ENCODE measurements at places on chromosomes 7 and 10.

- no peak for DNase-seq
Measured at GRCh38 chr7:148306759-148307158, 283.8 kb upstream of the C7orf33 start.

GRCh38 chr7:101216001-101216859 is 1.2 kb downstream of the PLOD3 start:
- DNase-seq: no peak

DNA sequence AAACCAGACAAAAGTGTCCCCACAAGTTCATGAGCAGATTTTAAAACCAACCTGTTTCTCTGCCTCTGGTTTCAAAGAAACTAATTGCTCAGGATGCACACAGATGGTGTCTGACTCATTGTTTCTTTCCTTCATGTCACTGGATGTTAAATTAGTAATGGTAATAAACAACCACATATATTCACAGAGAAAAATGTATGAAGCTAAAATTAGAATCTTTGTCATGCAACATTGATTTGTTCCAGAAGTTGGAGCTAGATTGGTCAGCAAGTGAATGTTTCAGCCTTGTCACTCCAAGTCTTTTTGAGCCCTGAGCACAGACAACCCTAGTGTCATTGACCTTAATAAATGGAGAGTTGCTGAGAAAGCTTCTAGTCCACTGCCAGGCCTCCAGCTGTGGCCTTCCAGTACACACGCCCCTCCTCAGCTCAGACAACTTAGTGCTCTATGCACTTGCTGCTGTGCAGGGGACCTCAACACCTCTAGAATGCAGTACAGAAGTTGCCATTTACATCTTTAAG is 175.9 kb downstream of the CCDC71L start:
- DNase-seq: no peak

DNA sequence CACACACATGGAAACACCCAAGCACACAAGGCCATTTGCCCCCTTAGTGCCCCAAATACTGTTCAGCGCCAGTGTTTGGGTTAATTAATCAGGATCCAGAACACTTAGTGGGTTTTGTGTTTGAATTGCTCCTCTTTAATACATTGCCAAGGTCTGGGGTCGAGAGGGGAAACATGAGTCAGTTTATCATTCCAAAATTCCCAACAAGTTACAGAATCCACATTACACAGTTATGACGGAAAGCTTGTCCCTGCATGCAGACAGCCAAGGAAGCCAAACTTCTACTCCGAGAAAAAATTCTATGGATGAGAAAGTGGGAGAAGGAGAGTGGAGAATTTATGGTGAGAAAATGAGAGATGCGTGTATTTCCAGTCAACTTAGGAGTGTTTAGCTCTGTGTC is 189.0 kb downstream of the NPSR1 start:
- no peak for DNase-seq

GRCh38 chr10:7960108-7960507 is 94.4 kb upstream of the GATA3 start:
- DNase-seq: no peak

- no peak for DNase-seq
Measured at GRCh38 chr7:47587351-47587750, 5.4 kb upstream of the TNS3 start.

DNA sequence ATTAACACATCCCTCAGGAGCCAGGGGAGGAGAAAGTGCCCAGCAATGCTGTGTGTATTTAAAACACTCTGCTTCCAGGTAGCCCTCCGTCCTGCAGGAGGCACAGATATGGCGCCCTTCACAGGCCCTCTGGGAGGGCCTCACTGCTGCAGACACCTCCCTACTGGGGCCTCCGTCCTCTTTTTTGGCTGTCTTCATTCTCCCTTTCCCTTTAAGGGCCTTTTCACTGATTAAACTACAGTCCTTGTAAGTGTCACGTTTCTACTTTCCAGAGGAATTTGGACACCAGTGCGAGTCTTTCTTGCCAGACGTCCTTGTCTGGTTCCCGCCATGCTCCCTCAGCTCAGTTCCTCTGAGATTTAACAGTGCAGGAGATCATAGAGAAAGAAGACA is 39.7 kb upstream of the MKRN1 start:
- no peak for DNase-seq

GRCh38 chr10:104664205-104664604 is 23.1 kb downstream of the SORCS3 start:
- DNase-seq: no peak

- peak; percentile 81 for DNase-seq
Measured at GRCh38 chr10:60908031-60908430, 36.0 kb downstream of the RHOBTB1 start.

- DNase-seq: no peak
Measured at GRCh38 chr7:29071203-29071874, 75.0 kb downstream of the CPVL start.

- DNase-seq: no peak
Measured at GRCh38 chr10:97510686-97511085, 12.0 kb downstream of the UBTD1 start.

DNA sequence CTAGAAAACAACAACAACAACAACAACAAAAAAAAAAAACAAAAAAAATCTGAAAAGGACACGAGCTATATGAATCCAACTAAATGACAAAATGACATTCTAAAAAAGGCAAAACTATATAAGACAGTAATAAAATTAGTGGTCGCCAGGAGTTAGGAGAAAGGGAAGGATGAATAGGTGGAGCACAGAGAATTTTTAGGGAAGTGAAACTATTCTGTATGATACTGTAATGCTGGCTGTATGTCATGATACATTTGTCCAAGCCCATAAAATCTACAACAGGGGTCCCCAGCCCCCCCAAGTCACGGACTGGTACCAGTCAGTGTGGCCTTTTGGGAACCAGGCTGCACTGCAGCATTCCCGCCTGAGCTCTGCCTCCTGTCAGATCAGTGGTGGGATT is 2.8 kb upstream of the PUS7 start:
- DNase-seq: no peak

- DNase-seq: no peak
Measured at GRCh38 chr10:82206831-82207230, 331.8 kb downstream of the NRG3 start.

DNA sequence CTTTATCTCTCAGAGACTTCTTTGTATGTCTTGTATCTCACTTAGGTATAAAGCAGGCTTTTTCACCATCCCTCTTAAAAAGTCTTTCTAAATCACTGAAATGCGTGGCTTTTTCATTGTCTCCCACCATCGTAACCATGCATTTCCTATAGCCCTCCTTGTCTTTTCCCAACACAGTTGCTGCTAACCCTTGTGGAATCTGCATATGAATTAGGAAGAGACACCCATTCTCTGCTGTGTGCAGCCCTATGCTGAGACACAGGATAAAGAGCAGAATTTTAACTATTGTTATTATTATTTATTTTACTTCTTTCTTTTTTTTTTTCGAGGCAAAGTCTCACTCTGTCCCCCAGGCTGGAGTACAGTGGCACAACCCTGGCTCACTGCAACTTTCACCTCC is 804.3 kb upstream of the COBL start:
- DNase-seq: peak; percentile 63

- DNase-seq: no peak
Measured at GRCh38 chr10:7119325-7120015, 291.4 kb downstream of the SFMBT2 start.

DNA sequence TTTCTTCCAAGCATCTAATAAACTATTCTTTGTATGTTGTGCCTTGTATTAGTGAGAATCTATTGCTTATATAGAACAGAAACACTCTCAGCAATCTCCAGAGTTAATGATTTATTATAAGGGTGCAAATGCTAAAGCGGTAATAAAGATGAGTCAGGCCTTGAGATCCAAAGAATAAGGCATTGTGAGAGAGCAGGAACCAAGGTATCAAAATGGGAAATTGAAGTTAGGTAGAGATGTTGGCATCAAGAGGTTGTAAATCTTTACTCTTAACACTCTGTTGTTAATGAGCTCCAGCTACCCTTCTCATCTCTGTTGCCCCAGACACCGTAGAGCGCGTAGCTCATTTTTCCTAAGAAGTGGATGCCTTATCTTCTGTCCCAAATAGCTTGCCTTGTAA is 375.2 kb downstream of the ARL4A start:
- DNase-seq: no peak

DNA sequence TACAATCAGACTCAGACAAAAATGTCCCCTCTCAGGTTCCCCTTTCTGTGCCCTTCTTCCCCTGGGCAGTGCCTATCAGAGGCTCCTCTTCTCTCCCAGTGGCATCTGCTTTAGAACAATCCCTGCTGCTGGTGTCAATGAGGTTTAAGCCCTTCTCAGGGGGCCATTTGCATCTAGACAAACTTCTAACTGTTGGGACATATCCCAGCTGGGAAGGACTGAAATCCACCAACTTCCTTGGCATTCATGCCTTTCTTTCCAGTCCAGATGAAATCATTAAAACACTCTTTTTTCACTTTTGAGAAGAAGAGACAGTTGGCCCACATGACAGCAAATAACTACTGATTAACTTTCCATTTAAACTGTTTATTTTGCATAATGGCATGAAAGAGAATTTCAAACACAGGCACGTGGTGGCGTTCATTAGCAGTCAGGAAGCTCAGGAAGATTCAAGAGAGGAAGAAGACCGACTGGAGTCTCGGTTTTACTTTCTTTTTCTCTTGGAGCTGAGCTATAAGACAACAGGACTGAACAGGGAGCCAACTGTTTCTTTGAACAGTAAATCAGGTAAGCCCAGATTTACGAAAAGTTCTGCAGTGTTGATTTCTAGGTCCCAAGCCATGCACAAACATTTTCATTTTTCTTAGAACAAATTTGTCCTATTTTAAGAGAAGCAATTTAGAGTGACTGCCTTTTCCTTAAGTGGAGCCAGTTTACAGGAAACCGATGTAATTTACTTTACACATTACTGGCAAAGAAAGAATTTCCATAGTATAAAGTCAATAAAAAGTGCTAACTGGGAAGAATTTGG is at the start of gene GIMAP2:
TSS of gene GIMAP2 (plus strand) at position 488 of the 811 bp plus-strand sequence. CDS start 1,354 bp downstream, outside the sequence.
- peak; percentile 35 for DNase-seq

DNA sequence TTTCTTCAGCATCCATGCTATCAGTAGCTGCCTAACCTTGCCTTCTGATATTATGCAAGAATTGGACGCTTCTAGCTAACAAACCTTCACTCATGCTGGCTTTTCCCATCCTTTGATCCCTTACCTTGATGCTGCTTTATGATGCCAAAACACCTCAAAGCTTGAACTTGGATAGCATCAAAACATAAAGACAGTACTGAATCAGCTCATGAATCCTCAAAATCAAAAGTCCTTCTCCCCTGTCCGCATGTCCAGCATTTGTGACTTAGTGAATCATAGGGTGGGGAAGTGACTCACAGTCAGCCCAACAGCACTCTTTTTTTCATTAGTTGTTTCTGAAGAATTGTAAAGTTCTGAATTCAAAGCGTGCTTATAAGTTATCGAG is 89.5 kb upstream of the PIK3CG start:
- no peak for DNase-seq

- no peak for DNase-seq
Measured at GRCh38 chr10:71176661-71177060, 35.7 kb upstream of the UNC5B start.

DNA sequence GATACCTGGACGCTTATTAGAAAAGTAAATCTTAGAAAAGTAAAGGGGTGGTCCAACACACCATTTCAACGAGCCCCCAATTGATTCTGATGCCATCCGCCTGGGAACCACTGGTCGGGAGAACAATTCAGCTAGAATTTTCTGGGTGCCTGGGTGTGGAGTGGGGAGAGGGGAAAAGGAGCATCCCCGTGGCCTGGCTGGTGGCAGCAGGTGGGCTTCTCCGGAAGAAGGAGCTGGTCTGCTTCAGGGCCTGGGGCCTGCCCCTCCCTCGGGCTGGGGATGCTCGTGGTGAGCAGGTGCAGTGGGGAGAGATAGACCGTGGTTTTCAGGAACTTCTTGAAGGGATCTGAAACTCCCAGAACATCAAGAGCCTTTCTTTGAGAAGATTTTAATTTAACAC is 39.9 kb upstream of the DUSP5 start:
- no peak for DNase-seq

DNA sequence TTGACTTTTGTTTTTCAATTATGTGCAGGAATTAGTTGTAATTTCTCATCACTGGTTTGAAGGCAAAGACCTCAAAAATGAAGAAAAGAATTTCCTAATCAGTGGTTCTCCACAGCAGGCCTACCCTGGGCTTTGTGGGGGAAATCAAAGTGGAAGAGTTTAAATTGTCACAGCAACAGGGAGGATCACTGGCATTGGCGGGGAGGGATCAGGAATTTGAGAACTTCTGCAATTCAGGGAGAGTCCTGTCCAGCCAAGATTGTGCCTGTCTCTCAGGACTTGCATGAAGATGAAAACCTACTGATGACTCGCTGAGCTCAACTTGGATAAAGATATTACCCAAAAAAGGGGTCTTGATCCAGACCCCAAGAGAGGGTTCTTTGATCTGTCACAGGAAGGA is 70.1 kb downstream of the HACD1 start:
- DNase-seq: peak; percentile 52

DNA sequence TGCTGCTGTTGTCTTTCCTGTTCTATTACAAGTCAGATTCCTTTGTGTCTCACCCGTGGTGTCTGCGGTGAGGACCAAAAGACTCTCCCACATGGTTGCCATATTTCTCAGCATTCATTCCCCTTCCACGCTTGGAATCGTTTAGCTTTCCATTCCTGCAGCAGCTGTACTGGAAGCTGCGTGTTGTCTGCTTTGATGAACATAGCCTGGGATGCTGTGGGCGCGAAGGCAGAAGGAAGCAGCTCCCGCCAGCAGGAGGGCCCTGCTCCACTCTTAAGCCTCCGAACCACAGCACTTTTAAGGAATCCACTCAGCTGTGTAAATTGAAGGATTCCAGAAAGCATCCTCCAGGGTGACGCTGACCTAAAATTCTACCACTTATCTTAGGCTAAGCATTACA is 303.6 kb upstream of the PITRM1 start:
- DNase-seq: no peak

DNA sequence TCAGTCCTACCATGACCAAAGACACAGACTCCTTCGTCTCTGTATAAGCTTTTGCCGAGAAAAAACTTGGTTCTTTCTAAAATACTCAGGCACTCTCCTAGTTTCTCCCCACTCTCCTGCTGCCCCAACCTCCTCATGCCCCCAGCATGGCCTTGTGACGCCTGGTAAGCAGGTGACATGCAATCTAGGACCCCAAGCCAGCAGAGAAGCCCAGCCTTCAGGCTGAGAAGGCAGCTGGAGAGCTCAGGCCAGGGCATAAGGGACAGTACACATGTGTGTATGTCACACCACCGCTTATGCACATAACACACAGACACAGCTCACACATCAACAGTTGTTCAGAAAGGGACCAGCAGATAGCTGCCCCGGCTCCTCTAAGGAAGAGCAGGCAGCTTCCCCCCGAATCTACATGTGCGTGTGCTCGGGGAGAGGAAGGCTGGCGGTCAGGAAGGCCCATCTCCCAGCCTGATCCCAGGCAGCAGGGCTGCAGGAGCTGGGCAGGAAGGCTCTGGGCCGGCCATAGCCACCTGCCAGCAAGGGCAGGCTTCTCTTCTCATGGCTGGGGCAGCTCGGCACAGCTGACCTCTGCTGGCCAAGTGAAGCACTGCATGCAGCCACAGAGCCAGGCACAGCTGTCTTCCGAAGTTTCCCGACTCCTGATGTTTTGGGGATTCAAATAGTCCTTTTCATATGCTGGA is 8.5 kb downstream of the DDX56 start:
- peak; percentile 42 for DNase-seq

DNA sequence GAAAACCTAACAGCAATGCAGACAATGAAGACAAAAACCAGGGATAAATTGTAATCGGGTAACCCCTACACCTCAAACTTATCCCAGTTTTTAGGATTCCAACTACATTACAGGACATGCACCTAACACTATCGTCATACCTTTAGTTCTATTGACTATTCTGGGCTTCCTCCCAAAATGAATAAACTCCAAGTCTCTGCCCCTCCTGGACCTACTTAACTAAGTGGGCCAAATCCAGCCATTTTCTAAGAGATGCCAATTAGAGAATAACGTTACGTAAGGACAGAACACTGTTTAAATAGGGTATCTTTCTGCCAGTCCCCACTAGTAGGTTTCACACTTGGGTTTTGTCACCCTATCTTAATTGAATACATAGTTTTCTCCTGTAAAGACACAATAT is 253.1 kb upstream of the MKLN1 start:
- no peak for DNase-seq
